ENCODE measurements at places on chromosomes 5 and 9.

GRCh38 chr5:178483620-178484019 is 106.6 kb downstream of the COL23A1 start:
- DNase-seq = no peak

GRCh38 chr9:4547016-4547415 is 56.7 kb downstream of the SLC1A1 start:
- DNase-seq = no peak

GRCh38 chr5:142292808-142293207 is 32.0 kb downstream of the SPRY4 start:
- no peak for DNase-seq

DNA sequence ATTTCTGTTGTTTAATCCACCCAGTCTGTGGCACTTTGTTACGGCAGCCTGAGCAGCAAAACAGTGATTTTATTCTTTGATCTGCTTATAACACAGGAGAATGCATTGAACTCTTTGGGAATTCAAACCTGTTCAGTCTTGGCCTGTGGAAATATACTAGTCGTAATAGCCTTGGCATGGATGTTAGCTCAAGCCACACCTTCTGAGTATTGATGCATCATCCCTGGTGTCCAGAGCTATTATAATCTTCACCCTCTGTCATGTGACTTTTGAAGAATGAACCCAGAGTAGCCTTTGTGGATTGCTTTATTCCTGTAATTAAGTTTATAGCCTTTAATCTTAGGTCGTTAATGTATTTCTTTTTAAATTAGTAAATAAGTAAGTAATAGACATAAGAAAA is 50.8 kb upstream of the TEX48 start:
- no peak for DNase-seq

GRCh38 chr5:126138281-126138931 is 284.8 kb upstream of the GRAMD2B start:
- DNase-seq = no peak

- no peak for DNase-seq
Measured at GRCh38 chr5:168104811-168105481, 186.5 kb upstream of the WWC1 start.

GRCh38 chr5:163815240-163815791 is 309.9 kb downstream of the MAT2B start:
- no peak for DNase-seq

DNA sequence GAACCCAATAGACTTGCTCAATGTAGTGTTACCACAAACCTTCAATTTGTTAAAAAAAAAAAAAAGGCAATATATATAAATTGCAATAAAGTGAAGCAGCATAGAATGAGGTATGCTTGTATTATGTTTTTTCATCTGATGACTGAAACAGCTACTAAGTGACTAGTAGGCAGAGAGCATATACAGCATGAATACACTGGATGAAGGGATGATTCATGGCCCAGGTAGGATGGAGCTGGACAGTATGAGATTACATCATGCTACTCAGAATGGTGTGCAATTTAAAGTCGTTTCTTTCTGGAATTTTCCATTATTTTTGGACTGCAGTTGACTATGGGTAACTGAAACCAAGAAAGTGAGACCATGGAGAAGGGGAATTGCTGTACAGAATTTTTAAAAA is 161.2 kb downstream of the GNA14 start:
- no peak for DNase-seq

- DNase-seq = no peak
Measured at GRCh38 chr5:71623221-71623794, 36.2 kb downstream of the MCCC2 start.

DNA sequence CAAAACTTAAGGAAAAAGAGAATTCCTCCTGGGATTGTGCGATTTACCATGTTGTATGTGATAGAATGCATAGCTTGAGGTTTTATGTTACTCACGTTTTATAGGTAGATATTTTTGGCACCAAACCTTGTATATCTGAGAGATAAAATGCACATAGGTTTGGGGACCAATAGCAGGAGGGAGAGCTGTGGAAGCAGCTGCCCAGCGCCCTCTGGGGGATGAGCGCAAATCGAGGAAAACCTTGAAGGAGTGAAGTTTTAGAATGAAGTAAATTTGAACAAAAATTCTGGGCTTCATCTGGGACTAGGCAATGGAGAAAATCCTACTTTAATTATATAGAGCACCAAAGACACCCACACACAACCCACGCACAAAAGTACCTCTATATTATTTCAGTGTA is 197.0 kb downstream of the ADCY2 start:
- DNase-seq = no peak

DNA sequence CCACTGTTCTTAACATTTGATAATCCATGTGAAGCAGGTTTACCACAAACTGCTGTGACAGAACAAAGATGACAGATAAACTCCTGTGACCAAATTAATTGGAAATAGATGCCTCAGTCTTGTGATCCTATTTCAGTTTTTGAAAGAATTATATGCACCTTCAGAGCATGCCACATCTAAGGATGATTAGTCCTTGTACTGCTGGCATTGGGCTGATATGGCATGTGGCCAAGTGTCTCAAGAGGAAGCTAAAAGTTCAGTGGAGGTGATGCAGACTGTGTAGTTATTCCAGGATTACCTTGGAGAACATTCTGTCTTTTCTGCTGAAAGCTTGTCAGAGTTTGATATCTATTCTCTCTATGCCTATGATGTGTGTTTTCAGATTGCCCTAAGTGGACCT is 314.4 kb upstream of the EFNA5 start:
- DNase-seq = no peak

GRCh38 chr9:6975198-6975597 is 217.4 kb downstream of the KDM4C start:
- no peak for DNase-seq

- DNase-seq = no peak
Measured at GRCh38 chr5:40227931-40228330, 451.8 kb upstream of the PTGER4 start.

DNA sequence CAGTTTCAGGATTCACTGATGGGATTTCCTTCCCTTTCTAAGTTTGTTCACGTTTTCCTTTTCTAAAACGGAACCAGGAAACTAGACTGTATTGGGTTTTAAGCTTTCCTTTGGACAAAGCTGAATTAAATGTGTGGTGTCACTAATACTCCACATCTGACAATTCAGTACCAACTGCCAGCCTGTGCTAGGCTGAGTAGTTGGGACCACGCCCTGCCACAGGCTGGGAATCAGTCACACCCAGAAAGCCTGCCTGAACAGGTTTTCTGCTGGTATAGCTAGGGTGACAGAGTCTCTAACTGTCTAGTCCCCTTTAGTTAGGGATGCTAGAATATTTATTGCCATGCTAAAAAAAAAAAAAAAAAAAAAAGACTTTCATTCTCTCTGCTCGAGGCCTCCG is 15.6 kb downstream of the SPACA9 start:
- DNase-seq = no peak
